Activated T-cell treated with anti-CD3 and anti-CD28 coated beads for 48 hours (primary cell): ENCODE measurements at places on chromosomes 11 and 22.

GRCh38 chr22:44368611-44369292 lies 56.0 kb upstream of the SHISAL1 start:
- no peak for DNase-seq

DNA sequence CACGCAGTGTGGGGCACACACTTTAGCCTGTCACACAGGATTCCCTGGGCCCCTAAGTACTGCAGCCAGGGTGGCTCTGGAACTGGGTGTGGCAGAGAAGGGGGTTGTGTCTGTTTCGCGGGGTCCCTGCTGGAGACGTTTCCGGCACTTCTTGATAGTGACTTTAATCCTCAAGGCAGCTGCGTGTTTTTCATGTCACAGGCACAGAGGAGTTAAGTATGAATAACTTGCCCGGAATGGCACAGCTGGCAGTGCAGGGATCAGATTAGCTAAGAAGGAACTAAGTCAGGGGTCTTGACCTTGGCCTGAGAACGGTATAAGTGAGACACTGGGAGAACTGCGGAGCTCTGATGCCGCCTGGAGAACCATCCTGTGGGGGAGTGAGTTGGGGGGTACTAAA lies 7.5 kb upstream of the KRTAP5-7 start:
- no peak for DNase-seq

GRCh38 chr11:61968758-61969390 lies 1.4 kb upstream of the FTH1 start:
- no peak for DNase-seq

DNA sequence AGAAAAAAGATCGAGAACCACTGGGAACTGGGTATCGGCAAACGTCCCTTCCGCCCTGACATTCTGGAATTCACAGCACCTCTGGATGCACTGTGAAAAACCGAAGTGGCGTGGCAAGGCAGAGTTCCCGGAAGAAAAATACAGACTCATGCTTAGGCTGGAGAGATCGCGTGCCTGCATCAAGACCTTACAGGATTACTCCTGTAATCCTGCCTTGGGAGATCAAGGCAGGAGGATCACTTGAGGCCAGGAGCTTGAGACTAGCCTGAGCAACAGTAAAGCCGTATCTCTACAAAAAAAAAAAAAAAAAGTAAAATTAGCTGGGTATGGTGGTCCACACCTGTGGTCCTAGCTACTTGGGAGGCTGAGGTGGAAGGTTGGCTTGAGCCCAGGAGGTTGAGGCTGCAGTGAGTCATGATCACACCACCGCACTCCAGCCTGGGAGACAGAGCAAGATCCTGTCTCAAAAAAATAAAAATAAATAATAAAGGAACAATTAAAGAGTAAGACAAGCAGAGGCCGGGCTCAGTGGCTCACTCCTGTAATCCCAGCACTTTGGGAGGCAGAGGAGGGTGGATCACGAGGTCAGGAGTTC lies 19.9 kb upstream of the TEF start:
- DNase-seq: no peak

DNA sequence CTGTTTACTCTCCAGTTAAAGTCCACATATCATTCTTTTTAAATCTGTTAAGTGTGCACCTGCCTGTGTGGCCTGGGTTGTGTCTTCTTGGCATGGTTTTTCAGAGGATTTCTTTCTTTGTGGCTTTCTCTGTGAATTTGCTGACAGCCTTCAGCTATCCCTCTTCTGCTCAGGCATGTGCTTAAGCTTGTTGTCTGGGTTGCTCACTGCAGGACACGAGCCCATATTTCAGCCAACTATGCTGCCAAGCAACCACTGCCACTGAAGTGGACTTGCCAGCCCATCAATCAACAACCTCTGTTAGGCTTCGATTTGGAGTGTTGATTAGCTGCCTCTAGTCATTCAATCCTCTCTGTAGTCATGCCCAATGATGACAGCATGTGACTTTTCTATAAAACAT lies 18.4 kb downstream of the OR51I2 start:
- DNase-seq: no peak

DNA sequence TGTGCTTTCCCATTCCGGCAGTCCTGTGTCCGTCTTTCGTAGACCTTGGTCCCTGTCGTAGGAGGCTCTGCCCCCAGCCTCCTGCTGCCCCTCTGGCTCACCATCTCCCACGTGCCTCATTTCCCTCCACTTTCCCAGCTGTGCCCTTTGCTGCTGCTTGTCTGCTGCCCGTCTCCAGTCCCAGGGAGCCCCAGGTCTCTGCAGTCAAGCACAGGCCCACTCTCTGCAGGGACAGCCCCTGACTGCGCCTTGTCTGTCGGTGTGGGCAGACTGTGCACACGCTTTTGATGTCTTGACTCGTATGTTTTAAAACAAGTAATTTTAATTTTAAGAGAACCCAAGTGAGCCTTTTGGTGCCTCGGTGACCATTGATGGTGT lies 12.4 kb downstream of the DGCR8 start:
- DNase-seq: no peak

DNA sequence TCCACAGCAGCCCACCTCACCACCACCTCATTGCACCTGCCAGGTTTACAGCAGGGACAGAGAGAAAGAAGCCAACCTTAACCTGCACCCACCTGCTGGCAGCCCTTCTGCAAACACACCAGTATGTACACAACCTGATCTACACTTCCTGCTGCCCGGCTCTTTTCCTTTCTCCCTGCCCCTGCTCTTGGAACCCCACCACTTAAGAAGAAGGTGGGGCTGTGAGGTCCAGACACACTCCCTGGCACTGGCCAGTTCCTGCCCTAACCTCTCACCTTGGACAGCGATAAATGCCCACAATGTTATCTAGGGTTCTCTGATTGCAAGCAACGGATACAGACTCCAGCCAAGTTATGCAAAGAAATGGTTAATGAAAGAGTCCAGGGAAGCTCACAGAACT lies 10.8 kb upstream of the SLC35C1 start:
- DNase-seq: no peak

DNA sequence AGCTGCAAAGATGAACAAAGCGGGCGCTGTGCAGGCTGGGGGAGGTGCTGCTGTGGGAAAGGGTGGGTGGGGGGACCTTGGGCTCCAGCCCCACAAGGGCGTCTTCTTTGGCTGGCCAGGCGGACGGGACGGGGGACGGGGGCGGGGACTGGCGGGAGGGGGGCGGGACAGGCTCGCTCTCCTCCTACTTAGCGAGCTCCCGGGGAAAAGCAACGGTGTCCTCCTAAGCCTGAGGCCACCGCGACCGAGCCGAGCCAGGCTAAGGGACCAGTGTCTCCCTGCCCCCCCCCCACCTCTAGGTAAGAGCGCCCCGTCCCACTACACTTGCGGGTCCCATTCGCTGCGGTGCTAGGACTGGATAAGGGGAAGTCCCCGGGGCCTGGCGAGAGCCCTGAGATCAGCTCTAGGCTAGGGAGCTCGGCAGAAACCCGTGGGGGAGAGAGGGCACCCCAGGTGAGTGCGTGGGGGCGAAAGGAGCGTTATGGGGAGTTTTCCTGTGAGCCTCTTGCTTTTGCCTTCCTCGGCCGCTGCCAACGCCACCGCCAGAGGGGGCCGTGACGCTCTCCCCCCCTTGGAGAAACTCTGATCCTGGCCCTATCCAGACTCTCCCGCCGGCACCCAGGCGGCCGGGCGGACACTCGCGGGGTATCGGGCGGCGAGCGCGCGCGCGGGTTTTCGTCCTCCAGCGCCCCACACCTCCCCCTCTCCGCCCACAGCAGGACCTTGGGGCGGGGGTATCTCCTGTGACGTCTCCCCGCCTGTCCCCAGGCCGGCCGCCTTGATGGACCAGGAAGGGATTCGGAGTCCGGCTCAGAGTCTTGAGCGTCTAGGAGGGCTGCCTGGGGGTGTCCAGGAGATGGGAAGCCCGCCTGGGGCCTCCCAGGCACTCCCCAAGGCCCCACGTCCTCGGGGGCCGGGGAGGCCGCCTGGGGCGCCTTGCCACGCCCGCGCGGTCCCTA lies at the start of gene PHLDB1:
PHLDB1 (plus strand) TSS at position 215 of the 959 bp plus-strand sequence. CDS start 6,222 bp downstream, outside the sequence.
- DNase-seq: no peak

- no peak for DNase-seq
Observed at GRCh38 chr11:44171518-44171917, 76.0 kb downstream of the EXT2 start.

GRCh38 chr11:132101881-132102280 lies 731.5 kb downstream of the NTM start:
- no peak for DNase-seq

DNA sequence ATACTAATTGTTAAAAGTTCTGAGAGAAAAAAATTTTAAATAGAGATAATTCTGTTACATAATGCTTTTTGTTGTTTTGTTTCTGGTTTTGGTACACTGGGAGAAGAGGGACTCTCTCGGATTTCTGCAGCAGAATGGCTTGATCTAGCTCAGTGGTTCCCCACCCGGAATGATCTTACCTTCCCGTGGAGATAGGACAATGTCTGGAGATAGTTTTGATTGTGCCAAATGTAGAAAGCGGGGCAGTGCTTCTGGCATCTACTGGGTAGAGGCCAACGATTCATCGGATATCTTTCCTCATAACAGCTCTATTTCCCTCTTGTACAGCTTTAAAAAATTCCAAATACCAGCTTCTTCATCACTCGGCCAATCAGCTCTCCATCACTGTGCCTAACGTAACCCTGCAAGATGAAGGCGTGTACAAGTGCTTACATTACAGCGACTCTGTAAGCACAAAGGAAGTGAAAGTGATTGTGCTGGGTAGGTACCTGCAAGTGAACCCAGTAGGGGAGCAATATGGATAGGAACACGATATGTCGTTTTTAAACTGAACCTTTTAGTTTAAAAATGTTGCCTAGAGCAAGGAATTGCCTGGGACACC lies 13.2 kb downstream of the CRTAM start:
- DNase-seq: no peak

DNA sequence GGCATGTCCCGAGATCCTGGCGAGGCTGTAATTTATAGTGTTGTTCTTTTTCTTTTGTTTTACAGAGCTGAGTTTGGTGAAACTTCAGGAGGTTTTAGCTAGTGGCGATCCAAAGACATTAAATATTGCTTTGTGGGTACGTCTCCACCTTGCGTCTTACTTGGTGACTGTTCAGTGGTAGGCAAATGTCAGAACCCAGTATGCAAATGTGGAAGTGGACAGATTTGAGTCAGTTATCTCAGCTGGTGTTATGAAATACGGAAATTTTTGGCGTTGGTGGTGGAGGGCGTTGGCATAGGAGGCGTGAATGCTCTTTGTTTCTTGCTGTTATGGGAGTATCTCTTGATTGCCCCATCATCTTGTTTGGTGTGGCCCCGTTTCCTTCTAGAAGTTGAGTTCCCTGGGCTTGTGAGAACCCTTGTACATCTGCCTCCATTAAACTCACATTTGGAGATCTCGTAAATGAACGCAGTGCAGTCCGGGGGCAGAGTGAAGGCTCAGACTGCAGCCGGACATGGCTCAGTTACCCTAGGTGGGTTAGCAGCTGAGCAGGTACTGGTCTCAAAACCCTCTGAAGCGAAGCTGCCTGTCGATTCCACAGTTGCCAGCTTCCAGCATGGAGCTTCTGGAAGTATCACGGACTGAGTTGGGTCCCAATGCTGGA lies 39.9 kb downstream of the PTPRJ start:
- DNase-seq: no peak

DNA sequence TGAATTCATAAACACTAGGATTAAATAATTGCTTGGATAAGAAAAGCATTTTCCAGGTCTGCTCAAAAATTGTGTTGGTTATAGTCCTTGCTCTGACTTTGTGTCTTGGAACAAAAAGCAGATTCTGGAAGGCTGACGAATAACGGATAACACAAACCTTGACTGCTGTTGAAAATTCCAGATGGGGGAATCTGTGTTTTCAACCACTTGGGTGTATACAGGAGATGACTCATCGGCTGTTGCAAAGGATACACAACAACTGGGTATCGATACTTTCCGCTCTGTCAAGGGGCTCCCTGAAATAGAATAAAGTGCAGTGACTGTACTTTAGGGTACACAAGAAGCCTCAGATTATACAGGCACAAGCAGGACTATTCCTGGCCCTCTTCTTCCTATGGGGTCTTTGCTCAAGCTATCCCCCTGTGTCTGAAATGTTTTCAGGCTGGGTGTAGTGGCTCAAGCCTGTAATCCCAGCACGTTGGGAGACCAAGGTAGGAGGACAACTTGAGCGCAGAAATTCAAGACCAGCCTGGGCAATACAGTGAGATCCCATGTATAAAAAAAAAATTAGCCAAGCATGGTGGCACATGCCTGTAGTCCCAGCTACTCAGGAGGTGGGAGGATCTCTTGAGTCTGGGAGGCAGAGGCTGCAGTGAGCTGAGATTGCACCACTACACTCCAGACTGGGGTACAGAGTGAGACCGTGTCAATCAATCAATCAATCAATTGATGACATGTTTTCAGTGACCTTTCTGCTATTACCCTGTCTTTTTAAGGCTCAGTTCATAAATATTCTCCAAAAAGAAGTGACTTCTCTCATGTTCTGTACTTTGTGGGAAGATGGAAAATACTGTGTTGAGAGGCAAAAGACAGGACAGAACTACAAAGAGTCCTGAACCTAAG lies 48.6 kb upstream of the UCP3 start:
- DNase-seq: no peak

GRCh38 chr11:110951950-110952503 lies 239.8 kb upstream of the ARHGAP20 start:
- DNase-seq: no peak

DNA sequence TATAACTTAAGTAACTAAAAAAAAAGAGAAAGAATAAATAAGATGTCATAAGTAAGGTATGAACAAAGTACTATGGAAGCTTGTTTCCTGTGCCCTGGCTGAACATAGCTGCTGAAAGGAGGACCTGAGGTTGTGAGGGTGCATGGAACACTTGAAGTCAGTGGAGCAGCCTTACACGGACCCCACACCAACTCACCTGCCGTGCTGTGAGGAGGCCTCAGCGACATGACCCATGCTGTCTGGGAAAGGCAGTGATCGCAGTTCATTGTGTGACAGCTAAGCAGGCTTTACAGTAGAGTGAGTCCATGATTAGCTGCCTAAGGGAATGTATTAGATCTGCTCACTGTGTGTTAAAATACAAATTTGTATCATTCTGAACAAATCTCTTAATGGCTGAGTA lies 17.6 kb downstream of the RASSF10 start:
- DNase-seq: no peak

DNA sequence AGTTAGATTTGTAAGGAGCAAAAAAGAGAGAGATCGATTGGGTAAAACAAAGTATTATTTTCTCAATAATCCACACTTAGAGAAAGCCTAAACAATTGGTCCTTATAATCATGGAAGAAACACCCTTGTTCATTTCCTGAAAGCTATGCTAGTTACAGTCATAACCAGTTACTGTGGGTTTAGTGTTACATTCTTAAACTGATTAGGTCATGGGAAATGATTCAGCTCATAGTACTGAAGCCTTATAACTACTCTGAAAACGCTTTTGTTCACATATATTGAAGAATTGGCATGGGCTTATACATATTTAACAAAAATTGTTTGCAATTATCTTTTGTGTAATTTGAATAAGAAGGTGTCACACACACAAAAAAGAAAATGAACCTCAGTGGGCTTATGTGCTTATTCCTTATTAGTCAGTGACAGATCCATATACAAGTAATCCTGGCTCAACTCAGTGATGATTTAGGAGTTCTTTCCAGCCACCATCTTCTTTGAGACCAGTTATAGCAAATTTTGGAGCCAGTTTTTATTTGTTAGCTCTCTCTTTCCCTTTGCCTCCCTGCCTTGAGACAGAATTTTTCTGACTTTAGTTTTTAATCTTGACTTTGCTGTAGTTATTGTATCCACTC lies 198.5 kb upstream of the CTSC start:
- no peak for DNase-seq

GRCh38 chr11:79363256-79363655 lies 77.6 kb downstream of the TENM4 start:
- DNase-seq: no peak

GRCh38 chr11:13118194-13118593 lies 109.1 kb downstream of the RASSF10 start:
- no peak for DNase-seq
